ENCODE measurements at places on chromosomes 16 and 17. TPM values are rescaled to one million over a fixed set of nuclear protein-coding genes. Genes with fewer than 3 reads are reported as not detected.

- DNase-seq = no peak
Measured at GRCh38 chr16:57826706-57827625, 24.7 kb upstream of the KIFC3 start.

Gene PRR29
- total RNA-seq = not detected

GRCh38 chr17:65231662-65232335, 94.6 kb downstream of the RGS9 start:
- DNase-seq = peak; percentile 45

GRCh38 chr17:31134576-31134975, 39.8 kb downstream of the NF1 start:
- no peak for DNase-seq

Gene POLDIP2
- 95.3 TPM for total RNA-seq

DNA sequence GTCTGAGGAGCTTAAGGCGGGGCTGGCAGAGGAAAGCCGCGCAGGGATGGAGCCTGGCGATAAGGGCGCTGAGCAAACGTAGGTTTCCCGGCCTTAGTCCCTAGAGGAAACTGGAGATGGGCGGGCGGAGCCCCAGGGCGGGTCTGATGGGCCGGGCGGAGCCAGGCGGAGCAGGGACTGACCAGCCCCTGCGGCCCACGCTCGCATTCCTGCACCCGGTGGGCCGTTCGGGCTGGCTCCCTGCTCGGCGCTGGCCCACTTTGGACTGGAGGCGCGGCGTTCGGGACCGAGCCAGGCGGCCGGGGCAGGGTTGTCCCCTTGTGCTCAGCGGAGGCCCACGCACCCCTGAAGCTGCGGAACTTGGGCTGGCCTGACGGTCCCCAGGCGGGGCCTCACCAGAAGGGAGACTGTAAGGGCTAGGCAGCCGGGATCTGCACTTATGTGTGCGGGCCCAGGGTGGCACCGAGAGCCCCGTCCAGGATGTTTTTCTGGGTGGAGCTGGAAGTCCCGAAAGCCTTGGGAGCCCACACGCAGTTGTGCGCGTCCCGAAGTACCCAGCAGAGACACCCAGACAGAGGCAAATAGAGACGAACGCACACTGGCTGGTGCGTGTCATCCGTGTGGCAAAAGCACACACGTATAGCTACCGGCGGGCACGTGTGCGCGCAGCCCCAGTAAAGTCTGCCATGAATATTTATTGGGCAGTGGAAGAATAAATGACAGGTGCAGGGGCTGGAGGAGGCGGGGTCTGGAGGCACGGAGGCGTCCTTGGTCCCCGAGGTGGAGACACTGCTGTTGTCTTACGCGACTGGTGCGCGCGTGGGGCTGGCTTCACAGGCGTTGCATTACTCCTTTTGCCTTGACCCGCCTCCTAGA, 1.4 kb downstream of the PYDC1 start:
- DNase-seq = peak; percentile 66

- DNase-seq = peak; percentile 89
Measured at GRCh38 chr16:17312094-17312710, 158.6 kb downstream of the XYLT1 start.

Gene PPY
- total RNA-seq = not detected

Gene RDM1
- not detected for total RNA-seq

- DNase-seq = no peak
Measured at GRCh38 chr16:180101-180675, at the start of gene HBQ1. Gene HBQ1, plus strand, starts transcription at chr16:180459. Its CDS starts 28 bp downstream, at chr16:180487.

Data from transverse colon (tissue), 4 donors.